Activated T-helper 17 cell treated with anti-CD3 and anti-CD28 coated beads, Interleukin-2, amount 50 U/mL, for 72 hours (primary cell): ENCODE measurements at places on chromosomes 5 and 9.

DNA sequence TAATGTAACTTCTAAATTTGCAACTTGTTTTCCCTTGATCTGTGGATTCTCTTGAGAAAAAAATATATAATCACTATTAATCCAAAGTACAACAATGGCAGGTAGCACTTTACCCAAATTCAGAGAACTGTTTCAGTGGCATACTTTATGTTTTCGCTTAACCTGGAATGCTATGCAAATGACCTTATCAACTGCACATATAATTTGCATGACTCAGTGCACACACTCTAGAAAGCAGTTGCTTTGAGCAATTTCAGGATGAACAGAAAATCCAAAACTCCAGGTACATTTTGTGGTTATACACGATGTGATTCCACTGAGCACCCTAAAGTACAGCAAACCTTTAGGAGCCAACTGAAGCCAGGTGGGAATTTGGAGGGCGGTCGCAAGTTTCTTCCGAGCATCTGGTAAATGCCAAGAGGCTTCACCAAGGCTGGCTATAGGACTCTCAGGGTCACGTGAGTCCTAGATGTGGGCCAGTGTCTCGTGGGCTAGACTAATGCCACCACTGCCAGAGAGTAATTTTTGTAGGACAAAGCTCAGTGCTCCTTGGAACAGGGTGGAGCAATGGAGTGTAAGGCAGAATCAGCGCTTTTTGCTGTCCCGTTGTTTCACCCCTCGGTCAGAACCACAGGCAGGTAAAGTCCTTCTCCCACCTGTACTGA, 37.3 kb downstream of the DMGDH start:
- no peak for ATAC-seq

DNA sequence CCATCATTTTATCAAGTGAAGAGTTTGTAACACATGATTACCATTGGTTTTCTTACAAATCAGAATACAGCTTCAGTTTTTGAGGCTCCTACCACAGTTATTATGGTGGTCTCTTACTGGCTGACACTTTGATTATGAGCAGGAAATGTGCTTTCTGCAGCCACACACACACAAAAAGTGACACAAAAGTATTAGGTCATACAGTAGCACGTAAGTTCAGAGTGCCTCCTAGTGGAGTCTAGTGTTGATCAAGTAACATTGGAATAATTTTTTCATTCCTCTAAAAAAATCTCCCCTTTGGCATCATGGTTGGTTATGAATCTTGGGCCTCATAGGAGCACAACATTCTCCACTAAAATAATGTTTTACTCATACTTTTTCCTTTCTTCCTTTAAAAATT, 37.6 kb downstream of the PAM start:
- peak; percentile 37 for ATAC-seq

DNA sequence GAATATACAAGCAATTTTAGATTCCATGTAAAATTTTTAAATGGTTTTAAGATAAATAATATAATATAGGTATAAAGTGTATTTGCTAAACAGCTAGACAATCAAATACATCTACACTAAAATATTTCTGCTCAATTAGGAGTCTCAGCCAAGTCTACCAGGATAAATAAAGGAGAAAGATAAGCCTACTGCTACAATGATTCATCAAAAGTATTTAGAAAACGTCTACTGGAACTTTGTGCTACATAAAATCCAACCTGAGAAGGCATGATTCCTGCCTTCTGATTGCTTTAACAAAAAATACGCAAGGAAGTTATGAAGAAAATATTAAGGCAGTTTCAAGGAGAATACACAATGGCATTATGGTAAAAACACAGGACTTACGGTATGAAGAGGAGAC, 570.6 kb downstream of the EFNA5 start:
- no peak for ATAC-seq

- ATAC-seq: no peak
Observed at GRCh38 chr9:81522716-81523551, 166.4 kb downstream of the TLE1 start.

- ATAC-seq: peak; percentile 5
Observed at GRCh38 chr9:113589890-113590289, 126.4 kb downstream of the RGS3 start.

- ATAC-seq: no peak
Observed at GRCh38 chr9:98290411-98290810, 35.0 kb upstream of the TBC1D2 start.

GRCh38 chr9:128335914-128336313, 4.4 kb upstream of the SLC27A4 start:
- no peak for ATAC-seq

GRCh38 chr5:8522646-8523045, 653.7 kb downstream of the MTRR start:
- ATAC-seq: no peak

DNA sequence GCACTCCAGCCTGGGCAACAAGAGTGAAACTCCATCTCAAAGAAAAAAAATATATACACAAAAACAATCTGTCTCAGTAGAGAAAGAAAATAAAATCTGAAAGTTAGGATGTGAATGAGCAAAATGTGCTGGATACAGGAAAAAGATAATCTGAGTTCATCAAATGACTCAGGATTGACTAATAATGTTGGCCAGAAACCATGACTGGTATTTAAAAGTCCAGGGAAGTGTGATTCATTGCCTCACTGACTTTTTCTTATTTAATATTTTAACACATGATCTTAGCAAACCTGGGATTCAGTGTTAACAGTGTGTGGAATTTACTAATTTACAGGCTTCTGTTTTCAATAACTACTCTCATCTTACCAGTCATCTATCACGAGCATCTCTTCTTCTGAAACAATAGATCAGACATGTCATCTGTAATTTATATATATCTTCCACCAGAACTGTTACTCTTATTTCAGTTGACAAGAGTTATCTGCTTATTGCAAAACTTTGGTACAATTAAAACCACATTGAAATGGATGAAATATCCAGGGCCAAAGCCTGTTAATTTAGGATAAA, 256.7 kb downstream of the CDH12 start:
- no peak for ATAC-seq

- no peak for ATAC-seq
Observed at GRCh38 chr9:76895186-76895585, 10.7 kb downstream of the PRUNE2 start.

DNA sequence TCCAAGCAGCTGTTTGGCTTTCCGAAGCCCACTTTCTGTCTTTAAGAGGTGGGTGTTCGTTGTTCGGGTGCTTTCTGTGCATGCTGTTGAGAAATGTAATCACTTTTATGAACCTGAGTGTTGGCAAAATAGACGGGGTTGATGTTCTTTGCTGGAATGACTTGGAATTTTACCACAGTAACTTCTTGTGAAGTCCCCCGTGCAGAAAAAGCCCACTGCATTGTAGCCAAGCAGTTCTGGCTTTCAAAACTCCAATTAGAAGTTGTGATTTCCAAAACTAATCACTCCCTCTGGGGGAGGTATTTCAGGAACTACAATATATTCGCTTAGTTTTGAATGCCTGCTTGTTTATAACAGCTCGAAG, 111.1 kb downstream of the PAM start:
- no peak for ATAC-seq

GRCh38 chr5:6765612-6766525, 52.6 kb downstream of the TENT4A start:
- peak; percentile 81 for ATAC-seq

DNA sequence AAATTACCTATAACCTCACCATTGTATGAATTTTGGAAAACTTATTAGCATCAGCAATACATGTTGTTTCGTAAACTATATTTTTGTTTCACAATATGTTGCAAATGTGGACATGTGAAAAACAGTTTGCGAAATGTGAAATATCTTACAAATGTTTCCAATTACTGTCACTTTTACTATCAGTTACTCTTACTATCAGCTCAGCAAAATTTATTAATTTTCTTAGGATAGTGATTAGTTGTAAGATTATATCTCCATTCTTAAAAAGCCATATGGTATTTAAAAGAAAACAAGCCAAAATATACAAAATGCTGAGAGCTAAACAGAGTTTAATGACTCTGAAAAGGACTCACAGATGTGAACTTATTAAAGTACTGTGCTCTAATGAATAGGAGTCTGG, 111.9 kb upstream of the LPAR1 start:
- ATAC-seq: no peak

- no peak for ATAC-seq
Observed at GRCh38 chr9:96156171-96156974, 145.6 kb downstream of the HSD17B3 start.

DNA sequence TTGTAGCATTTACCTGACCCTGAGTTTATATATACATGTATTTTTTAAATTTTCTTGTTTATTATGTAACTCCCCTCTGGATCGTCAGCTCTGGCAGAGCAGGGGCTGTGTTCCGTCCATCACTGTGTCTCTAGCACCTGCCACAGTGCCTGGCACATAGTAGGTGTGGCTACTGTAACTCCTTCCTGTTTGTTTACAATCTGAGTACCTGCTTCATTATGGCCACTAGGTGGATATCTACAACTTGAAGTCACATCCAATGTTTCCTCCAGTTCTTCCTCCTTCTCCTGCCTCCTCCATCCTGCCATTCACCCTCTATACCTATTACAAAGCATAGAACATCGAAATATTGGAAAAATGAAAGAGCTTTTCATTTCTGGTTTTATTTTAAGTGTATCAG, 14.2 kb upstream of the PPP1R2B start:
- peak; percentile 57 for ATAC-seq

DNA sequence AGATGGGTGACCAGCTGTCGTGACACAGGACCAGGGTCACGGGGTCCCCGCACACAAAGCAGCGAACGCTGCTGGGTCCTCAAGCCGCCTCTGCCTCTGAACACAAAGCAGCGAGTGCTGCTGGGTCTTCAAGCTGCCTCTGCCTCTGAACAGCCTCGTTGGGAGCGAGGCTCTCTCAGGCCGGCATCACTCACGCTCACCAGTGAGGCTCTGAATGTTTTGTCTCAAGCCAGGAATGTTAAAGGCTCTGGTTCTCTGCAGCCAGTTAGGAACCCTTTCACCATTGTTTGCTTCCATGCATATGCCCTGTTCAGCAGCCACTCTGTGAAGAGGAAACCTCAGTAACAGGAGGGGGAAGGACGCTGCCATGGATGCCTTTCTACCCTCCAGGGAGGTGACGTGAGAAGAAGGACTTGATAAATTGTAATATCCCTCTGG, 82.7 kb upstream of the TAF11L2 start:
- no peak for ATAC-seq

- no peak for ATAC-seq
Observed at GRCh38 chr5:97998941-97999340, 774.5 kb upstream of the RGMB start.

DNA sequence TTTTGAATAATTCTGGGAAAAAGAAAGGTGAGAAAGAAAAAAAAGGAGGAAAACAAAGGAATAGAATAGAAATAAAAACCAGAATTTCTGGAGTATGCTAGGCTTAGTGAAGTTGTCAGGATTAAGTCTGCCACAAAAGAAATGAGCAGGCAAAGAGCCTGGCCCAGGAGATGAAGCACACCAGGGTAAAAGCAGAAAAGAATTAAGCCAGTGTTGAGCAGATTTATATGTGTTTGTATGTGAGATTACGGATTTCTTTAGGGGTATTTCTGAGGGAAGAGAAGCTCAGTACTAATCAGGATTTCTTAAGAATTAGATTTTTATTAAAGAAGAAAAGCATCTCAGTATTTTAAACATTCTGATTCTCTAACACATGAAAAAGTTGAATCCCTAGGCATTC, 74.5 kb downstream of the MRPS27 start:
- no peak for ATAC-seq

DNA sequence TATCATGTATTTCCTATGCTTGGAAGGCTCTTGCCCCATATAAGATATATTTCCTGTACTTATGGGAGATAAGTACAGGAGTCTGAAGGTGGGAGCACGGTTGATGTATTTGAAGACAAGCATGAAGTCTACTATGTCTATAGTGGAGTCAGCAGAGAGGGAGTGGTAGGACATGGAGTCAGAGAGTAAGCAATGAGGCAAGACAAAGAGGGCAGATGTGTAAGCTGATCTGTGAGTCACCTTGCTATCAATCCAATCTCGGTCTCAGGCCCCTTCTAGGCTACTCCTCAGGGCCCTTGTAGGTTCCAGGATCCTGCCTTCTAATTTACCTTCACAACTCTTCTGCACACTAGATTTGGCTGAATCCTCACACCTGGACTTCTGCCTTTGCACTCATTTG, 105.5 kb downstream of the MACIR start:
- no peak for ATAC-seq

DNA sequence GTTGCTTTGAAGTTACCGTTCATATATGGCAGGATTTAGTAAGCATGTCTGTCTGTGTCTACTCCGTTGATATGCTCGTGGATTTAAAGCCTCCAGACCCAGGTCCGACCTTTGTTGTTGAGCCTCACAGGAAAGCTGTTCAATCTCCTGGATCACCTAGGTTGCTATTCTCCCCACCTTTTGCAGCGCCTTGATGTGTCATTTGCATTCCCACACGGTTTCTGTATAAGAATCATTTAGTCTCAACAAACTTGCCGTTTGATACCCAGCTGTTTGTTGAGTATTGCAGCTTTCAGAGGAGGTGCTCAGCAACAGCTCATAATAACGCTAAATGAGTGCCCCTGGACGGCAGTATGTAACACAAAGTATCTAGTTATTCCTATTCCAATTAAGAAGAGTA, 1.2 kb upstream of the ADGRV1 start:
- no peak for ATAC-seq

- no peak for ATAC-seq
Observed at GRCh38 chr9:87350915-87351314, 146.8 kb upstream of the DAPK1 start.

DNA sequence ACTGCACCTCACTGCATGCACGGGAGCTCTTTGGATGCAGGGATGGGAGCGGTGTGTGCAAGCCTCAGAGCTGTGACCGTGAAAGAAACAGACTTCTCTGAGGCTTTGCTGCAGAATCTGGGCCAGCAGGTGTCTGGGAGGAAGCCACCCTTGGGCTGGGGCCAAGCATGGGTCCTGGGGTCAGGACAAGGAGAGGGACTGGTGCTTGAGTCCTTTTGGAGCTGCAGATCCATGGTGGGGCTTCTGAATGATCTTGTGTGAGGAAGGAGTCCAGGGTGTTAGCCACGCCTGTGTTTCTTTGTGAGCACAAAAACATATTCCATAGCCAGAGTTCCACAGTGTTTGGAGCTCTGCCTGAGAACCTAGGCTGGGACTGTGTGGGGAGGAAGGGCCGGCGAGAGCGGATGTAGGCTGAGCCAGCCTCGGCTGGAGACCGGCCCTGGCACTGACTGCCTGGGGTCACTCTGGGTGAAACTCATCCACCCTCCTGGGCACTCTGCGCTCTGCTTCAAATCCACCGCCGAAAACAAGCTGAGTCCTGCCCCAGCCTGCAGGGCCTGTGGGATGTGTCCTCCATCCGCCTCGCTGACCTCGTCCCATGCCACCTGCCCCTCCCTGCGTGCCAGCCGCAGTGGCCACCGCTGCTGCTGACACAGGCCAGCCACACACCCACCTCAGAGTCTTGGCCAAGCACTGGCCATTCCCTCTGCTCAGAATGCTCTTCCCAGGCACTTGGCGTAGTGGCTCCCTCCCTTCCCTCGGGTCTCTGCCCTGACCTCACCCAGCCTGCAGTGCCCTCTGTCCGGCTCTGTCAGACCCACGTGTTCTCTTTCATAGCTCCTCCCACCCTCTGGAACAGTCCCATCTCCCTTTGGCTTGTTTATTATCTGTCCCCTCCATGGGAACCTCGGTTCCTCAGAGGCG, 26.7 kb downstream of the ERGIC1 start:
- ATAC-seq: no peak

GRCh38 chr5:107812570-107813141, 141.9 kb upstream of the EFNA5 start:
- no peak for ATAC-seq
